Camera-type eye (tissue), 1 donor: ENCODE measurements at places on chromosomes 7 and 10. TPM values are rescaled to one million over a fixed set of nuclear protein-coding genes. Genes with fewer than 3 reads are reported as not detected.

ADAM22 gene
- 42.2 TPM for total RNA-seq

PARP12 gene
- 19.5 TPM for total RNA-seq

UPK3B gene
- total RNA-seq = 0.99 TPM

ZPBP gene
- 5.7 TPM for total RNA-seq

STOX1 gene
- 7.4 TPM for total RNA-seq

HOXA9 gene
- total RNA-seq = not detected

AFAP1L2 gene
- 19.6 TPM for total RNA-seq

PDLIM1 gene
- total RNA-seq = 21.5 TPM

MACC1 gene
- 4.3 TPM for total RNA-seq

ITPRID1 gene
- 0.11 TPM for total RNA-seq
